ENCODE measurements at places on chromosomes 6 and 20. TPM values are rescaled to one million over a fixed set of nuclear protein-coding genes. Genes with fewer than 3 reads are reported as not detected.

The TXLNB gene
- total RNA-seq = 0.24 TPM

DNA sequence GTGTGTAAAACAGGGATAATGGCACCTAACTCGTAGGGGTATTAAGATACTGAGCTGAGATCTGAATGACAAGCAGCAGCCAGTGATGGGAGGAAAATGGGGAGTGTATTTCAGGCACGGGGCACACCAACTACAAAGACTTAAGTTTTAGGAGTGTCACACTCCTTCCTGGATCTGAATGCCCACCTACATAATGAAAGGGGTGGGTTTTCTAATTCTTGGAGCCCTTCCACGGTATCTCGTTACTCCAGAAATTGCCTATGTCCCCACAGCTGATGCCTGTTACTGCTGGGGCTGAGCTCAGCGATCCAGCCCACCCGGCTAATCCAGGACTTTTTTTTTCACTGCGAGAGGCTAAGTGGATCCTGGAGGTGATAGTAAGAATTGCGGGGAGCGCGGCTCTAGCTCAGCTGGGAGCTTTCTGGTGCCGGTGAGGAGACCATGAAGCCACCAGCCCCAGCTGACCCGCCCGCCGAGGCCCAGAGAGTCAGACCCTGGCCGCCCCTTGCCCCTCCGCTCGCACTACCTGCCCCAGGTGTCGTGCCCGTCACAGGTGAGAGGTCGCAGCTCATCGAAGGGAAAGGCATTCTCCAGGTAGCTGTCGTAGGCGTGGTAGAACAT, 727 bp downstream of the EDEM2 start:
- H3K27ac ChIP-seq = peak overlapping the region; percentile 46
- peaks cover 17% of the 10 kb centered on the region for H3K36me3 ChIP-seq
- H3K4me3 ChIP-seq = peak overlapping the region; percentile 68
- no peaks in the 10 kb centered on the region for H3K27me3 ChIP-seq
- no peak for DNase-seq

- DNase-seq = no peak
- no peak overlapping the region for H3K27ac ChIP-seq
- no peaks in the 10 kb centered on the region for H3K4me1 ChIP-seq
- no peaks in the 10 kb centered on the region for H3K36me3 ChIP-seq
These were observed 790.2 kb downstream of the DHX35 start for GRCh38 chr20:39752262-39752876.

GRCh38 chr6:139150920-139151319, 16.0 kb downstream of the HECA start:
- no peaks in the 10 kb centered on the region for H3K27me3 ChIP-seq
- no peaks in the 10 kb centered on the region for H3K36me3 ChIP-seq
- H3K4me1 ChIP-seq = peaks cover 40% of the 10 kb centered on the region
- H3K4me3 ChIP-seq = no peak overlapping the region

- peak; percentile 72 for DNase-seq
- H3K27ac ChIP-seq = no peak overlapping the region
- no peak overlapping the region for H3K4me3 ChIP-seq
These were observed 74.6 kb upstream of the CEP85L start for GRCh38 chr6:118725944-118726343.
